ENCODE measurements at places on chromosomes 13 and 19.

- no peak for DNase-seq
Measured at GRCh38 chr19:39126312-39127187, 964 bp downstream of the PAK4 start.

- peak; percentile 36 for DNase-seq
Measured at GRCh38 chr13:112943309-112944125, 25.5 kb upstream of the MCF2L start.

GRCh38 chr13:95552539-95553441 lies at the start of gene CLDN10:
CLDN10 (plus strand) TSS chr13:95552720; CDS start chr13:95552754, 34 bp downstream.
- peak; percentile 53 for DNase-seq

DNA sequence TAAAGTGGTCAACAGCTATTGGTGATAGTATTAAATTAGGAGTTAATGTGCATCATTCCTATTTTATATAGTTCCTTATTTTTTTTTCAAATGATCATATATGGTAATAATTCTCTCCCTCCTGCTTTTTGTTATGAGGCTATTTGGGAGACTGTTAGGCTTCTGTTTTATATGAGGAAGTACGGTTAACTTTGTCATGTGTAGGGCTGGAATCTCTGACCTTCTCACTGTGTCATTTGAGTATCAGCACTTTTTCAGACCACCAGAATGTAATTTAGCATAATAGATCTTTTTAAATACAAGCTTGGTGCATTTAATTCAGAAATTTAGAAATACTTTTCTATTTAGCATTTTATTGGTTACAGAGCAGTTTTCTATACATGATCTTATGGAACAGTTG lies 7.7 kb downstream of the DGKH start:
- DNase-seq, result no peak

DNA sequence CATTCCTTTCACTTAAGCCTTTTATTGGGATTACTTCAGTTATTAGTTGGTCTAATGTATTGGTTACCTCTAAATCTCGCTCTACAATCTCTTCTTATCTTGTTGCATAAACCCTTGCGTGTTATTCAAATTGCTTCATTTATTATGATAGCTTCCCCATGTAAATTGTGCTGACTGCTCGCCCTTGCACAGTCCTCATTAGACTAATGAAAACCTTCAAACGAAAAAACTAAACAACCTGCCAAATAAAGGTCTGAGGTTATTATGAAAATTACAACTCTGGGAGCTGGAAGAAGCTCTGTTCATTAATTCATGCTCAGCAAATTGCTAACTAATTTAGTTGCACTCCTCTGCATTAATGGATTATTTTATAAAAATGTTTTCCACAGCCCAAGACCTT lies 320.1 kb downstream of the DACH1 start:
- DNase-seq, result no peak

GRCh38 chr13:111927181-111927540 lies 139.8 kb upstream of the SOX1 start:
- DNase-seq, result no peak

DNA sequence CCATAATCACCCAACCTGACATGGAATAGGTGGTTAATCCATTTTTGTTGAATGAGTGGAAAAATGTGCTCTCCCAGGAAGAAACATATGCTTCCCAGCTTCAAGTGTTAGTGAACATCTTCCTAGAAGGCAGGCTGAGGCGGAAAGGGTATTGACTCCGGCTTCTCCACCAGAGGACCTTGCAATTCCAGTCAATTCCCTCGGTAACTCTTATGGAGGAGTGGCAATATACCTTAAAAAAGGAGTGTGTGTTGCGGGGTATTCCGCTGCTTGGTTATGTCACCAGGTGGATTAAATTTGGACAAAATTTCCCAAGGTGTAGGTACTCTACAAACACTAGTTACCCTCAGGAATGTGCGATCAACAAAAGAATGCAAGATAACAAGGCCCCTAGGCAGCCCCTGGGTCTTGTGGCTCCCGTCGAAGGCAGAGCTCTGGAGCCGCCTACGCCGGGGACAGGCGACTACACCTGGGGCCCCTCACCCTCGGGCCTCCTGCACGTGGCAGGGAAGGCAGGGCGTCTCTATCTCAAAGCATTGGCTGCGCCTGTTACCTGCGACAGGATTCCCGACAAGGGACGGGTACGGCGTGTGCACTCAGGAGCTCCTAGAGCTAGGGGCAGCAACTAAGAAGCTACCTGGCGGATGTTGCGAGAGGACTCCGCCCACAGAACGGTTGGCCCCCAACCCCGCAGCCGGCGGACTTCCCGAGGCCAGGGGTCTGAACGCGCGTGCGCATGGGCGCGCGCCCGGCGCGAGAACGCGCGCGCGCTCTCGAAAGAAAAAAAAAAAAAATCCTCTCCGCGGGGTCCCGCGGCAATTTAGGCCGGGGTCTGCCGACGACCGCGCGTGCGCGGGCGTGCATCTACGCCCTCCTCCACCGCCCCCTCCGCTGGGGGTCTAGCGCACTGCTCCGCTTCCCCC lies at the start of gene WDR87:
Gene WDR87, minus strand, starts transcription at position 649 of the 923 bp plus-strand sequence. CDS start 8,355 bp downstream, outside the sequence.
- peak; percentile 69 for DNase-seq

DNA sequence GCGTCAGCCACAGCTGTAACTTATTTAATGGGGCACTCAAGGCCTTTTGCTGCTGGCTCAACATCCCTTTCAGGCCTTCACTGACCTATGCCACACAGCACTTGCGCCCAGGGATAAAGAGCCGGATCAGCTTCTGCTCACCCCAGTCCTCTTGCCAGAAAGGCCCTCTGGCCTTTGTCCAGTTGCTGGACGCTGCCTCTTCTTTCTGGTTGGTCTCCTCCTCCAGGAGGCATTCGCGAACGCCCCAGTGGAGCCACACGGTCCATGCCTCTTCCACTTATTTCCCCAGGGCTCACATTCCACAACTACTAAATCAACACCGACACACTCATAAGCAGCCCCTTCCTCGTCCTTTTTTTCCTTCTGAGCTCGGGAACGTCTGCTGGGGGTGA lies 3.7 kb upstream of the ZNF329 start:
- no peak for DNase-seq

DNA sequence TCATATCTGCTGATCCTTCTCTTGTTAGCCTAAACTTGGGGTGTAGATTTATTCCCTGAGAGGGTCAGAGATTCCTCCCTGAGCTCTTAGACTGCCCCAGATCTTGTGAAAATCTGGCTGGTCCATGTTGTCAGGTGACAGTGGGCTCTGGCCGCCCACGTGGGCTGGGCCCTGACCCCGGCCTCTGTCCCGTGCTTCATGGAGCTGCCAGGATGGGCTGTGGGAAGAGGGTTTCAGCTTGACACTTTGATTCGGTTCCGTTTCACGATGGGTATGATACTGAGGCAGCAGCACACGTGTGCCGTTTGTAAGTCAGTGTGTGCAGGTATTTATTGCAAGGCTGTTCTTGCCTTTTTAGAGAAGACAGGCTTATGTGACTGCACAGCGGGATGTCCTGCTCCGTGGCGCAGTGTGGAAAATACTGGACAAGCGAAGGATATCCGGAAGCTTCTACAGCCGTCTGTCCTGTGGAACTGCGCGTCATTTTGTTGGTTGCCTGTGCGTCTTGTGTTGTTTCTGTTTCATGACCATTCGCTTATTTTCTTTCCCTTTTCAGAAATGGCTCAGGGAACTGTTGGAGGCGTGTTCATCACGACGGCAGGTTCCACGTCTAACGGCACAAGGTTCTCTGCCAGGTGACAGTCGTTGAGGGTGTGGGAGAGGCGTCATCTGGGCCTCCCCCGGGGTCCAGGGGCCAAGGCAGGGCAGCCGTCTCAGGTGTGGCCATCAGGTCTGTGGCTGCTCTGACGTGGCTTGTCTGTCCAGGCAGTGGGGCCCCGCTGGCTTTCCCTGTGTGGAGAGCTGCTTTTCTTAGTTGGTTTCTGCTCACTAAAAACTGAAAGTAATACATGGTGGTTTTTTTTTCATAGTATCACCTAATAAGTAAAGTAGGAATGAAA lies 20.5 kb downstream of the ATP4B start:
- DNase-seq, result no peak

GRCh38 chr13:81133066-81133465 lies 792.1 kb upstream of the SPRY2 start:
- no peak for DNase-seq

DNA sequence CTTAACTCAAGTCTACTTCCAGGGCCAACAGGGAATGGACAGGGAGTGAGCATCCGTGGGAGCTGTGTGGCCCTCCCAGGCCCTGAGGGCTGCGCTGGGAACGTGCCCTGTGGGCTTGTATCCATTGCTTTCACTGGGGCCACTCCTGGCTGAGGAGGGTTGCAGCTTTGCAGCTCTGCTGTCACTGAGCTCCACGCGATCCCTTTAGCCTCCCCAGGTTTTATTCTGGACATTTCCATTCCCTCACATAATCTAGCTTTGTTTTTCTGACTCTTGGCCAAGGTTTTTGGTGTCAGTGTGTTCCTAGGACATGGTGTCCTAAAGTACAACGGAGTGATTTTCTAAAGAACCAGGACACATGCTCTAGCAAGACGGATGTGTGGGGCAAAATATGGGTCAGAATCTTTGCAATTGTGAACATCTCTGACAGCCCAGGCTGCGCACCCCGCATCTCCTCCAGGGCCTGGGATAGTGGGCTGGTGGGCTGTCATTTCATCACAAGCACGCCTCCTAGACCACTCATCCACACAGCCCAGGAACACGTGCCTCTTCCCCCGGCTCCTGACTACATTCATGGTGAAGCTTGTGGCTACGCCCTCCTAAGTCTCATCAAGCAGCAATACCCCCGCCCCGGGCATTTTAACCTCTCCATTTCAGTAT lies 28.0 kb downstream of the GGACT start:
- no peak for DNase-seq

DNA sequence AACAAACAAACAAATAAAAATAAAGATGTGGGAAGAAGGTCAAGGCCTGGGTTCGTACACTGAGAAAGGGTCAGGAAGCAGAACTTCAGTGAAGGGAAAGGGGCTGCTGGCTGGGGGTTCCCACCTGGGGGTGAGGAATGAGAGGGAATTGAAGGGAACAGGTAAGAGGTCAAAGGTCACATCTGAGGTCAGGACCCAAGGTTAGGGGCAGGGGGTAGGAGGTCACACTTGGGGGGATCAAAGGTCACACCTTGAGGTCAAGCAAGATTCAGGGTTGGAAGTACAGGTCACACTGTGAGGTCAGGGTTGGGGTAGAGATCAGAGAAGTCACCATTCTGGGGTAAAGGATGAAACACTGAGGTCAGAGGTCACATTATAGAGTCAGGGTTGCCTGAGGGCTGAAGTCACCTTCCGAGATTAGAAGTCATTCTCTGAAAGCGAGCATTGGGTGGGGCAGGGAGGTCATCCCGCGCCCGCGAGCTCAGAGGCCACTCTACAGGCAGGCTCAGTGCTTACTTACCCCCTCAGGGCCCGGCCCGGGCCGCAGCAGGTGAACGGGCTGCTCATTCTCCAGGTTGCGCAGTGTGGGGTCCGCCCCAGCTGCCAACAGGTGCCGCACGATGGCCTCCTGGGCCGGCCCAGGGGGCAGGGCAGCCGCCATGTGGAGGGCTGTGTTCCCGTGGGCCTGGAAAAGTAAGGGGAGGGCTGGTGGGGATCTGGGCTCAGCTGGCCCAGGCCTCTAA lies 10.8 kb downstream of the NFKBID start:
- no peak for DNase-seq

DNA sequence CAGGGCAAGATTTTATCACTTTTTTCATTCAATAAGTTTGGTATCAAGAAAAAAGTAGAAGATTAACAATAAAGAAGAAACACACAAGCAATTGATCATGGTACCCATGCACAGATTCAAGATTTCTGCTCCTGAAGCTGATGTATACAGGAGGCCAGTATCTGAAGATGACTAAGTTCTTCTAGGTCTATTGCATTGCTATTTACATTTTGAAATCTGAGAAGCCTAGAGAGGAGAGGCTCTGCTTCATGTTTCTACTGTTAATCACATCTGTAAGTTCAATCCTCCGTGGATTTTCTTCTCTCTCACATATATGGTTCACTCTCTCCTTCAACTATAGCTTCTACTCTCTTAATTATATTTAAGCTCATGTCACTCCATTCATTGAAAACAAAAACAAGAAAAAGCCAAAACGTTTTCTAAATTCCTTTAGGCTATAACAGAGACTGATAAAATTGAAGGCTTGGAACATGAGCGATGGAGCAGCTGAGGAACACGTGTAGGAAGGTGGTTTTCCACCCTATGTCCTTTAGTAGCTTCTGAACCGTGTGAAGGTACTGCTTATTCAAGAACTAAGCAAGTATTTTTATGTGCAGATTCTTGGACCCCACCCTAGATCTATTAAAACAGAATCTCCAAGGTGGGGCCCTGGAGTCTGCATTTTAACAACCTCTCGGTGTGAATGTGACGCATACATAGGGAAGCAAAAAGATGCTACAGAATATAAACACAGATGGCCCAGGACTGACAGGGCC lies 198.2 kb downstream of the EFNB2 start:
- DNase-seq, result no peak

GRCh38 chr19:10782795-10783194 lies 53.2 kb downstream of the TMED1 start:
- no peak for DNase-seq

DNA sequence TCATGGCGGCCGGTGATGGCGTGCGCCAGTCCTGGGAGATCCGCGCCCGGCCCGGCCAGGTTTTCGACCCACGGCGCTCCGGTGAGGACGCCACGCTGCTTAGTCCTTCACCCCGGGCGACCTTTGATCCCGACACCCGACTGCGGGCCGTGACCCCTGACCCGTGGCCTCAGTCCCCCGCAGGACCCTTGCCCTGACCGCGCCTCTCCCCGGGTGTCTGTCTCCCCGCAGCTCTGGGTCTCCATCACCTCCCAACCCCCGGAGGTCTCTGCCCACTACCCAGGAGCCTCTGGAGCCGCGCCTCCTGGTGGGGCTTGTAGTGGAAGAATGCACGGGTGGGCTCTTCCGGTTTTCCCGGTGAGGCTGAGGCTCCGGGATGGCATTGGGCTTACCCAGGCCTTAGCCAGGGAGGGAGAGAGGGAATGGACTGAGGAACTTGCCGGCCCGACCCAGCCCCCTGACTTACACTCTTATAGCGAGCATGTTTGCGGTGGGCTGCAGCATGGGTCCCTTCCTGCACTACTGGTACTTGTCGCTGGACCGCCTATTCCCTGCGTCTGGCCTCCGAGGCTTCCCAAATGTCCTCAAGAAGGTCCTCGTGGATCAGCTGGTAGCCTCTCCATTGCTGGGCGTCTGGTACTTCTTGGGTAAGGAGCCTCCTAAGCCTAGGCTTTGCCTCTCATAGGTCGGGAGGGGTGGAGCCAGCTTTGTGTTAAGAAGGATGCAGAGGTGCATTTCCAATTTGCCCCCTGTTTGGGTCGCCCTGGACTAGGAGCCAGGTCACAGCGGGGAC lies 566 bp downstream of the MPV17L2 start:
- no peak for DNase-seq

GRCh38 chr13:49046002-49046401 lies 70.3 kb downstream of the FNDC3A start:
- no peak for DNase-seq

GRCh38 chr13:70183041-70183440 lies 74.8 kb upstream of the KLHL1 start:
- DNase-seq, result no peak

All from SHP77 treated with DMSO at 0.1 percent for 48 hours (cell line).